ENCODE measurements at places on chromosomes 6 and 20. TPM values are rescaled to one million over a fixed set of nuclear protein-coding genes. Genes with fewer than 3 reads are reported as not detected.

DCBLD1 gene
- 9.5 TPM for total RNA-seq

CALHM4 gene
- not detected for total RNA-seq

MYLK4 gene
- 0.28 TPM for total RNA-seq

CFAP61 gene
- not detected for total RNA-seq

EDN1 gene
- total RNA-seq: 5.9 TPM

PRR18 gene
- 0.37 TPM for total RNA-seq

HRH3 gene
- total RNA-seq: not detected

MAPK14 gene
- total RNA-seq: 133 TPM

OOEP gene
- total RNA-seq: not detected

KCNS1 gene
- total RNA-seq: 0.47 TPM

NRM gene
- 4.4 TPM for total RNA-seq

RAB22A gene
- total RNA-seq: 21.6 TPM

ATF6B gene
- total RNA-seq: 23.2 TPM

POLH gene
- 8.7 TPM for total RNA-seq

MOXD1 gene
- 1.6 TPM for total RNA-seq

DYNLT2 gene
- 2.2 TPM for total RNA-seq

CAP2 gene
- 4.3 TPM for total RNA-seq

FOXA2 gene
- not detected for total RNA-seq

C6orf118 gene
- not detected for total RNA-seq

PSMB9 gene
- 22.2 TPM for total RNA-seq

PRICKLE4 gene
- total RNA-seq: 1.6 TPM

RNF144B gene
- total RNA-seq: 14.9 TPM

THBS2 gene
- total RNA-seq: 53.5 TPM

NKAIN4 gene
- not detected for total RNA-seq

C6orf163 gene
- 1.7 TPM for total RNA-seq

NQO2 gene
- total RNA-seq: 54.0 TPM

TCF19 gene
- 1.9 TPM for total RNA-seq

TASP1 gene
- 12.8 TPM for total RNA-seq

MATN4 gene
- total RNA-seq: 0.19 TPM

NTSR1 gene
- 0.24 TPM for total RNA-seq

HDAC2 gene
- total RNA-seq: 43.3 TPM

SMLR1 gene
- not detected for total RNA-seq

CDH22 gene
- total RNA-seq: 0.32 TPM

SPEF1 gene
- 0.56 TPM for total RNA-seq

SLPI gene
- 137 TPM for total RNA-seq
